ENCODE measurements at places on chromosomes 3 and 15.

DNA sequence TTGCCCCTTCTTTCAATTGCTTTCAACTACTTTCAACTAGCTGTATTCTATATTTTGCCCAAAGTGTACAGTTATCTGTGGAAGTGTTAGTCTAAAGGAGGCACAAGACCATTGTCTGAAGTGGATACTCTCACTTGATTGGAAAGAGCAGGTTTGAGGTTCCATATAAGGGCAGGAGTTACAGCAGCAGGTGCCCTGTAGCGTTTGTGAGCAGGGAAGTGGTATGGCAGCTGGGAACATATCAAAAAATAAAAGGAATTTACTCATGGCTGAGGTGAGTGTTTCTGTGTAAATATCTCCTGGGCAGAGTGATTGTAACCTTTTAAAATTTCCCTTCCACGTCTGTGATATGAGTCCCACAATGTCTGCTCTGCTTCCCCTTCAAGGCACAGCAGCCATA, 38.5 kb upstream of the DNAJC13 start:
- no peaks in the 10 kb centered on the region for H3K4me1 ChIP-seq
- H3K27me3 ChIP-seq = peaks cover 30% of the 10 kb centered on the region
- no peak overlapping the region for H3K27ac ChIP-seq
- no peak overlapping the region for H3K4me3 ChIP-seq

GRCh38 chr3:118059096-118059495, 975.5 kb downstream of the IGSF11 start:
- DNase-seq = no peak
- H3K27me3 ChIP-seq = no peaks in the 10 kb centered on the region
- H3K27ac ChIP-seq = no peak overlapping the region
- no peak overlapping the region for H3K4me3 ChIP-seq
- H3K4me1 ChIP-seq = no peaks in the 10 kb centered on the region

DNA sequence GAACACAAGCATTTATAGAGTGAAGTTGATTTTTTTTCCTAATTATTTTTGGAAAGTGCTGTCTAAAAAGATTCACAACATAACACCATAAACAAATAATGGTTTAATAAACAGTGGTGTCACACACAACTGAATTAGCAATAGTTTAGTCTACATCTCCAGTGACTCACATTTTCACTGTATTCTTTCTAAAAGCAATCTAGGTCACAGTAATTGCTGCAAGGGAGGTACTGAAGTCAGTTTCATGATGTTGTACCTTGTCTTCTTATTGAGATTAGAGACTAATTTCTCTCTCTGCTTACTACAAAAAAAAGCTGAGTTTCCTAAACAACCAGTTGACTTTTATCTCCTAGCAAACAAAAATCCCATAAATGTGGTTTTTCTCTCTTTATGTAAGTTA, 29.6 kb downstream of the PLSCR4 start:
- no peak for DNase-seq
- no peak overlapping the region for H3K4me3 ChIP-seq
- H3K27me3 ChIP-seq = no peaks in the 10 kb centered on the region
- no peaks in the 10 kb centered on the region for H3K36me3 ChIP-seq
- peaks cover 43% of the 10 kb centered on the region for H3K4me1 ChIP-seq

GRCh38 chr15:56963710-56964109, 45.3 kb downstream of the TCF12 start:
- H3K27ac ChIP-seq = no peak overlapping the region
- H3K27me3 ChIP-seq = no peaks in the 10 kb centered on the region
- no peaks in the 10 kb centered on the region for H3K36me3 ChIP-seq
- DNase-seq = no peak
- peaks cover 72% of the 10 kb centered on the region for H3K4me1 ChIP-seq
- no peak overlapping the region for H3K4me3 ChIP-seq

DNA sequence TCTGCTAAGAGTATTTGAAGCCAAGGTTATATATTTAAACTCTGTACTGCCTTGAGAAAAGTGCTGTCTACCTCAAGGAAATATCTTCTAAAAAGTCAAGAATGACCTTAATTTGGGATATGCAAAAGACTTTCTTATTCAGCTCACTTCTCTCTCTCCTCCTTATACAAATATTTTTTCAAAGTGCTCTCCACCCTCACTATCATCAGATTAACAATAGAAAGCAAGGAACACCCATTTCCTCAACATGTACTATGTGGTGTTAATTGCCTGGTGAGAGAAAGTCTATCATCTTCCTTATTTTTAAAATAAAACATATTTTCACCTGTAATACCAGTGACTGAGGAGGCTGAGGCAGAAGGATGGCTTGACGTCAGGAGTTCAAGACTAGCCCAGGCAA, 44.4 kb upstream of the RSL24D1 start:
- H3K27ac ChIP-seq = no peak overlapping the region
- H3K27me3 ChIP-seq = no peaks in the 10 kb centered on the region
- no peak for DNase-seq

DNA sequence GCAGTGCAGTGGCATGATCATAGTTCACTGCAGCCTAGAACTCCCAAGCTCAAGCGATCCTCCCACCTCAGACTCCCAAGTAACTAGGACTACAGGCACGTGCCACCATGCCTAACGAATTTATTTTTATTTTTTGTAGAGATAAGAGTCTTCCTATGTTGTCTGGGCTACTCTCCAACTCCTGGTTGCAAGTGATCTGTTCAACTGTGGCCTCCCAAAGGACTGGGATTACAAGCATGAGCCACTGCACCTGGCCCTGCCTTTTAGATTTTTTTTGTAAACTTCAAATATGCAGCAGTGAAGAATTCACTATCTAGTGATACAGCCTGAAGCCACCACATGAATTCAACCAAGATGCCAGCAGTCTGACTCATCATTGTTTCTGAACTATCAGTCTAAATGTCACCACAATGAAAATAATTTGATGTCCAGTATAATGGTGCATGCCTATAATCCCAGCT, 32.7 kb downstream of the UBXN7 start:
- peak overlapping the region; percentile 11 for H3K27ac ChIP-seq
- peaks cover 14% of the 10 kb centered on the region for H3K4me1 ChIP-seq
- no peak overlapping the region for H3K4me3 ChIP-seq

GRCh38 chr3:131630097-131630496, 127.3 kb upstream of the MRPL3 start:
- no peak overlapping the region for H3K27ac ChIP-seq
- DNase-seq = no peak
- H3K4me1 ChIP-seq = no peaks in the 10 kb centered on the region
- no peak overlapping the region for H3K4me3 ChIP-seq
- no peaks in the 10 kb centered on the region for H3K27me3 ChIP-seq

GRCh38 chr15:63051156-63052066, 8.9 kb downstream of the TPM1 start:
- peaks cover 36% of the 10 kb centered on the region for H3K36me3 ChIP-seq
- DNase-seq = no peak
- H3K4me1 ChIP-seq = peaks cover 95% of the 10 kb centered on the region
- no peaks in the 10 kb centered on the region for H3K27me3 ChIP-seq
- peak overlapping the region; percentile 83 for H3K4me3 ChIP-seq

GRCh38 chr3:146468234-146468633, 1.1 kb downstream of the PLSCR2 start:
- no peak for DNase-seq
- H3K4me1 ChIP-seq = peaks cover 14% of the 10 kb centered on the region
- H3K4me3 ChIP-seq = no peak overlapping the region
- H3K27ac ChIP-seq = peak overlapping the region; percentile 52
- no peaks in the 10 kb centered on the region for H3K36me3 ChIP-seq

- DNase-seq = no peak
- H3K4me3 ChIP-seq = no peak overlapping the region
- no peaks in the 10 kb centered on the region for H3K27me3 ChIP-seq
- no peaks in the 10 kb centered on the region for H3K4me1 ChIP-seq
- H3K36me3 ChIP-seq = peaks cover 57% of the 10 kb centered on the region
- H3K27ac ChIP-seq = peak overlapping the region; percentile 16
Measured at GRCh38 chr3:53223541-53223966, 32.3 kb downstream of the TKT start.

GRCh38 chr3:11624161-11624560, 19.6 kb downstream of the VGLL4 start:
- no peaks in the 10 kb centered on the region for H3K36me3 ChIP-seq
- H3K4me3 ChIP-seq = no peak overlapping the region
- no peak for DNase-seq
- no peaks in the 10 kb centered on the region for H3K27me3 ChIP-seq
- H3K4me1 ChIP-seq = peaks cover 95% of the 10 kb centered on the region

- H3K36me3 ChIP-seq = no peaks in the 10 kb centered on the region
- H3K4me3 ChIP-seq = no peak overlapping the region
- no peak for DNase-seq
- H3K27me3 ChIP-seq = no peaks in the 10 kb centered on the region
- no peak overlapping the region for H3K27ac ChIP-seq
Measured at GRCh38 chr3:32973982-32974381, 22.5 kb downstream of the CCR4 start.

DNA sequence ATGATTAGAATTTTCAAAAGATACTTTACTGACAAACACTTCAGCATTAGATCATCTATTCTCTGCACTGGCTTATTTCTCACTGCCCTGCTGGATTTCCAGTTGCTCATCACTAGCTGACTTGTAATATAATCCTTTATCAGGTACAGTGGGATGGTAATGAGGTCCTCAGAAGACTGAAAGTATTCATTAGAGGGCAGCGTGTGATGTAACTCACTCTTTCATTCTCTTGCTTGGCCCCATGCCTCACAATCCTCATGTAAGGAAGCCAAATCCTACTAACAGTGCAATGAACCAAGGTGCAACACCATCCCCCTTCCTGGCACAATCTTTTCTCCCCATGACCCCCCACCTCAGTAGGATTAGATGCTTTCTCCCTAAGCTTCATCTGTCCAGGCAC, 289.9 kb downstream of the CTNNB1 start:
- no peak overlapping the region for H3K27ac ChIP-seq
- H3K4me1 ChIP-seq = no peaks in the 10 kb centered on the region
- H3K36me3 ChIP-seq = no peaks in the 10 kb centered on the region
- no peak overlapping the region for H3K4me3 ChIP-seq
- DNase-seq = no peak
- no peaks in the 10 kb centered on the region for H3K27me3 ChIP-seq

GRCh38 chr3:184523825-184524615, 37.6 kb upstream of the EPHB3 start:
- no peak for DNase-seq
- no peak overlapping the region for H3K27ac ChIP-seq
- peaks cover 18% of the 10 kb centered on the region for H3K4me1 ChIP-seq
- peaks cover 98% of the 10 kb centered on the region for H3K27me3 ChIP-seq

DNA sequence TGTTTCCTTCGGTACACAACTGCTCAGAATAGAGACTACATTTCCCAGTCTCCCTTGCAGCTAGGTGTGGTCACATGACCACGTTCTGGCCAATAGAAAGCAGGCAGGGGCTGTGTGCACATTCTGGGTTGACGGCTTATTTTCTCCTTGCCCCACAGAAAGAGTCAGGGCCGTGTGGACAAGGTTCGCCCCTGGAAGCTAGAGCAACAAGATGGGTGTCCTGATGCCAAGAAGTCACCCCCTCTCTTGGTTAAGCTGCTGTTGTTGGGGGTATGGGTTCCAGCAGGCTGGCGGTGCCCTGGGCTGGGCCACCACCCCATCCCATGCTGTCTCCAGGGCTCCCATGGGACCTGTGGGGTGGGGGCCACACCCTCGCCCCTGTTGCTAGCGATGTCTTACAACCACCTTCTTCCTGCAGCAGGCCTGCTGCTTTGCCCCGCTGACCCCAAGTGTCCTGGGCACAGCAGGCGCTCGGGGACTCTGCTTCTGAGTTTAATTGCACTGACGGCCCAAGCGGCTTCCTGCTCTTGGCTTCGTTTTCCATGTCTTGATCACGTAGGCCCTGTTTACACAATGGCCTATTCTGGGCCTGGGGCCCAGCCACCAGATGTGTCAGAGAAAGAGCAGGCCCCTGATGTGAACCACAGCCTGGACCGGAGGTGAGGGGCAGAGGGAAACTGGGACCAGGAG, 24.9 kb downstream of the ABTB1 start:
- no peaks in the 10 kb centered on the region for H3K27me3 ChIP-seq
- H3K27ac ChIP-seq = peak overlapping the region; percentile 96
- H3K36me3 ChIP-seq = peaks cover 19% of the 10 kb centered on the region
- H3K4me1 ChIP-seq = peaks cover 95% of the 10 kb centered on the region
- H3K4me3 ChIP-seq = peak overlapping the region; percentile 41

- H3K4me3 ChIP-seq = no peak overlapping the region
- DNase-seq = no peak
- H3K27ac ChIP-seq = no peak overlapping the region
- H3K4me1 ChIP-seq = peaks cover 11% of the 10 kb centered on the region
Measured at GRCh38 chr15:40242213-40242599, 3.3 kb downstream of the PAK6 start.

- DNase-seq = no peak
- H3K4me1 ChIP-seq = no peaks in the 10 kb centered on the region
- no peaks in the 10 kb centered on the region for H3K36me3 ChIP-seq
- no peak overlapping the region for H3K27ac ChIP-seq
Measured at GRCh38 chr3:156344215-156344614, 210.7 kb downstream of the SSR3 start.

GRCh38 chr15:95174301-95175259, 943.2 kb downstream of the MCTP2 start:
- no peaks in the 10 kb centered on the region for H3K27me3 ChIP-seq
- H3K4me1 ChIP-seq = peaks cover 3% of the 10 kb centered on the region
- no peaks in the 10 kb centered on the region for H3K36me3 ChIP-seq
- DNase-seq = no peak
- H3K4me3 ChIP-seq = no peak overlapping the region
- peak overlapping the region; percentile 36 for H3K27ac ChIP-seq

Data from left ventricle myocardium inferior (tissue), 1 donor.